ENCODE measurements at places on chromosomes 7 and 10. TPM values are rescaled to one million over a fixed set of nuclear protein-coding genes. Genes with fewer than 3 reads are reported as not detected.

MMS19 gene
- 46.9 TPM for total RNA-seq

CNPY1 gene
- total RNA-seq: not detected

MYL10 gene
- not detected for total RNA-seq

CXCL12 gene
- 47.9 TPM for total RNA-seq

CRYGN gene
- 0.17 TPM for total RNA-seq

UCMA gene
- total RNA-seq: not detected

TSPAN33 gene
- total RNA-seq: 5.0 TPM

SHH gene
- total RNA-seq: not detected

TNRC18 gene
- total RNA-seq: 277 TPM

ITIH2 gene
- not detected for total RNA-seq

TNPO3 gene
- 36.8 TPM for total RNA-seq

SEMA4G gene
- 0.66 TPM for total RNA-seq

ERVW-1 gene
- total RNA-seq: not detected

CRCP gene
- 61.9 TPM for total RNA-seq

RBP4 gene
- total RNA-seq: not detected

KEL gene
- not detected for total RNA-seq

ABCC2 gene
- total RNA-seq: 0.32 TPM

NME8 gene
- not detected for total RNA-seq

SCIN gene
- 0.32 TPM for total RNA-seq

COL17A1 gene
- total RNA-seq: not detected

ANKRD16 gene
- total RNA-seq: 5.4 TPM

CALCR gene
- total RNA-seq: not detected

CPN1 gene
- not detected for total RNA-seq

HPSE2 gene
- total RNA-seq: 70.0 TPM

MUC3A gene
- 0.23 TPM for total RNA-seq

STK31 gene
- 0.19 TPM for total RNA-seq

VWDE gene
- total RNA-seq: not detected

NUTM2B gene
- total RNA-seq: 0.83 TPM

ZNF804B gene
- not detected for total RNA-seq

ZNF212 gene
- 8.8 TPM for total RNA-seq

ASB10 gene
- total RNA-seq: not detected

GIMAP2 gene
- 7.1 TPM for total RNA-seq

INTS1 gene
- total RNA-seq: 41.5 TPM

TDRD1 gene
- 0.13 TPM for total RNA-seq

PLXNA4 gene
- total RNA-seq: 5.0 TPM

FAM25G gene
- total RNA-seq: not detected

POMZP3 gene
- 16.4 TPM for total RNA-seq

KIAA1217 gene
- total RNA-seq: 15.9 TPM

LMOD2 gene
- not detected for total RNA-seq

CCDC186 gene
- total RNA-seq: 25.7 TPM

TMEM184A gene
- not detected for total RNA-seq

SLC29A4 gene
- total RNA-seq: 3.3 TPM

MRC1 gene
- total RNA-seq: 69.6 TPM

PRTFDC1 gene
- 4.5 TPM for total RNA-seq

ADAM22 gene
- total RNA-seq: 1.0 TPM

All from esophagus muscularis mucosa (tissue), 4 donors.